ENCODE measurements at places on chromosomes 1 and 21. TPM values are rescaled to one million over a fixed set of nuclear protein-coding genes. Genes with fewer than 3 reads are reported as not detected.

The OLFML3 gene
- total RNA-seq = 69.9 TPM

The MLLT11 gene
- total RNA-seq = 11.3 TPM

The RNF186 gene
- total RNA-seq = not detected

The SLC30A10 gene
- 0.47 TPM for total RNA-seq

The DTL gene
- total RNA-seq = 47.7 TPM

The GIPC2 gene
- total RNA-seq = 2.7 TPM

All from GM23338 (cell line).